ENCODE measurements at places on chromosomes 6 and 20.
A peak's percentile ranks its signal among the peaks of the same experiment; 100 is the strongest.

DNA sequence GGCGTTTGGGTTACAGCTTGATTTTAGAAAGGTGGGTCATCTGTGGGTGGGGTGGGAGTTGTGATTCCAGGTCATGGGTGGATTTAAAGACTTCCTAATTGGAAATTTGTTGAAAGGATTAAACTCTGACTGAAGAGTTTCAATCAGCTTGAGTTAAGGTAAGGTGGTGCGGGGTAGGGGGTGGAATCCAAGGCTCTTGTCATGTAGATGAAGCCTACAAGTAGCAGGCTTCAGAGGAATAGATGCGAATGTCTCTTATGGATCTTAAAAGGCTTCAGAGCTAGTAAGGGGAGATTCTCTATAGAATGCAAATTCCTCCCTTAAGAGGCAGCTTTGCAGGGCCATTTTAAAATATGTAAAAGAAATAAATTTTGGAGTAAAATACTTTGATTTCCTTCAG lies 645.3 kb downstream of the FRK start:
- no peak for DNase-seq

DNA sequence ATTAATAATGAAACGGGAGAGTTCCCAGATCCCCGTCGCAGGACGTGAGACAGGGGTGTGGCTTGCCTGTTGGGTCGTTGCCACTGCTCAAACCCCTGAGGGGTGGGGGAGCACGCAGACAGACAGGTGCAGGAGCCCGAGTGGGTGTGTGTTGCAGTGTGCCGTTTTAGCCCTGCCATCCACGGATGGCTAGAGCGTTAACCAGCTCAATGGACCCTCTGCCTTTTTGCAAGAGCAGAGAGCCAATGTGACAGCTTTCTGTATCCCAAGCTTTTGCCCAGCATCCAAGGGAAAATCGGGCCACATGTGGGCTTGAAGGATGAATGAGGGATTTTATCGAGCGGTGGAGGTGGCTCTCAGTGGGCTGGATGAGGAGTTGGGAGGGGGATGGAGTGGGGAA lies 237.9 kb downstream of the TSHZ2 start:
- no peak for DNase-seq

DNA sequence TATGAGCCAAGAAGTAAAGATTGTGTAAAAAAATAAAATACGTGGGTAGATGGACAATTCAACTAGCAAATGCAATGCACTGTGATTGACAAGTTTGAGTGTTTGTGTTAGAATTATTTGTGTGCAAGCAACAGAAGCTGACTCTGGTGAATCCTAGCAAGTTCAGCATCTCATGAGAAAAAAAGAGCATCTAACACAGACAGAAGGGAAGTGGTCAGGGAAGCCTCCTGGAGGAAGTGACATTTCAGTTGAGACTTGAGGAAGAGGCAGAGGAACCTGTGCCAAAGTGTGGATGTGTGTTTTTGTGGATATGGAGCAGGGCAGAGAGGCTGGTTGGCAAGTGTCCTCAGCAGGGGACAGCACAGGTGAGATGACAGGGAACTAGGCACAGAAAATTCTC lies 248.7 kb downstream of the ZNF217 start:
- DNase-seq: no peak

GRCh38 chr6:161225681-161226008 lies 48.2 kb downstream of the AGPAT4 start:
- DNase-seq: no peak

DNA sequence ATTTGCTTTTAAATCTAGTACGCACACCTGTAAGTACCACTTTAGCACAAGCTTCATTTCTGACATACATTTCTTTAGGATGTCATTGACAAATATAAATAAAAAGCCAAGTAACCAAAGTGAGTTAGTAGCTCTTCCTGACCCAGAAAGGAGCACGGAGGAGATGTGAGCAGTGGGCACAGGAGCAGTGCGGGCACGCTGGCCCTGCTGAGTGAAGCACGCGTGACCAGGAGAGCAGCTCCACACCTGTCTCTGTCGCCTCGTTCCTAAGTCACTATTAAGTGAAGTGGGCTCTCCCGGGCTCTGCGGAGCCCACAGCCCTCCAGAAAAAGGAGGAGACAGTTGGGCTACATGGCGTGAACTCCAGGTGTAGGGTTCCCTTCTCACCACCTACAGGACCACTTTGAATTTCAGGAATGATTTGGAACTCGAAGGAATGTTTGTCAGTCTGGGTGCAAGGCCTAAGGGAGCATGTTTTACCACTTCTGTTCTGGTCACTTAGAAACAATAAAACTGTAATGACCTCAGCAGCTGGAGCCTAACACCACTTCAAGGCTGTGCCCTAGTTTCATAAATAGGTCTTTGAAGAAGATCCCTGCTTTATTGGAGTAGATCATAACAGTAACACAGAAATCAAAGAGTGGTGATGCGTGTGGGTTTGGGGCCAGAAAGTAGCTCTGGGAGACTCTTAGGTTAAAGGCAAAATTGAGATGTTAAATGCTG lies 95.9 kb downstream of the FAM120B start:
- no peak for DNase-seq

DNA sequence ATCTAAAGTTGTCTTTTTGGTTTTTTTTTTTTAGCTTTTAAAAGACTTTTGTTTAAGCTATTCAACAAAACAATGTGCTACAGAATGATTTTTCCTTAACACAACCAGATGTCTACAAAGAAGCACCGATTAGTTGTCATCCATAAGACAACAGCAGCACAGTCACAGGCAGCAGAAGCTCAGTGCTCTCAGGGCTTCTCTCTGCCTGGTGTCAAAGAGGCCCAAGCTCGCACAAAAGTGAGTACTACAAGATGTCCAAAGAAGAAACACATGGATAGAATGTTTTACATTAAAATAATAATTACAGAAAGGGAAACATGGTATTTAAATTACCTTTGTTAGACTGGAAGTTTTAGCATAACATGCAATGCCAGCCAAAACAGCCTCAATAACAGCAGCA lies 81.6 kb downstream of the DNAAF9 start:
- DNase-seq: no peak

- no peak for DNase-seq
Measured at GRCh38 chr6:89410788-89411144, 1.3 kb downstream of the RRAGD start.

DNA sequence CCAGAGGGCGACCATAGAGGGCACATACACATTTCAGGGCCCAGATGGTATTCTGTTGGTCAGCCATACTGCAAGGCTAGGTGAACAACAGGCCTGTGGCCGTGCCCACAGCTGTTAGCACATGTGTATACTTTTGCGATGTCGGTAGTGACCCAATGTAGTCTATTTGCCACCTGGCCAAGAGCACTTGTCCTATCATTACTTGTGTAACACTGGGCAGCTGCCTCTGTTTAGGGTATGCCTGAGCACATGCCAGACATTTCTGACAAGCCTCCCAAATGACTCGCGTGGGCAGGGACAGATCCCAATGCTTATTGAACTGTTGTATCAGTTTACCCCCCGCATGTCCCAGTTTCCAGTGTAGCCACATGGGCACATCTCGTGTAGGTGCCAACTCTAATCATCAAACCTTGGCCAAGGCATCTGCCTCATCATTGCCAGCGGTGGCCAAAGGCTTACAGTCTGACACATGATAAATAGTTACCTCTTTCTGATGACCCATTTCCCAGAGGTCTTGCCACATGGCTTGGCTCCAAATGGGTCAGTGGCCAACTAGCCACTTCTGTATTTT lies 74.4 kb upstream of the FBXL4 start:
- DNase-seq: no peak

DNA sequence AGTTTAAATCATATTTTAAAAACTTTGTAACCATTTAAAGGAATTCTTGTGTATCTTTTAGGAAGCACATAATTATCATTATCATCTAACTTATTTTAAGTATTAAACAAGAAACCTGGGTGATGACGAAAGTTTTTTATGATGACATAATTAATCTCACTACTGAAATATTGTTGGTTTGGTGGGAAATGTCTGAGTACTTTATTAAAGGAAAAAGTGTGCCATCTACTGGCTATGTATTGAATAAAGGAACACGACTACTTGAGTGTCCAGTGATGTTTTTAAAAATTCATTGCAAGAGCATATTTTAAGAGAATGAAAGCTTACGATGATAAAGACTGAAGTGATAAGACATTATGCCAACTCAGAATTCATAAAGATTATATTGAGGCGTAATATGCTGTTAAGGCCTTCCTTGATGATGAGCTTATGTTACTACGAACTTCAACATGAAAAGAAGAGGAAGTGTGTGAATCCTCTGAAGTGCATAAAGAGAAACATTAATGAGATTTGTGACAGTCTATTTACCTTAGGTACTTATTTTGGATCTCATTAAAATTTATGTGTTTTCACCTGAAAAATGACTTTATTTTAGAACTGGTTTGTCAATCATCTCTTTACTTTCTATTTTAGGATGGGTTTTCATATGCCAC lies 12.0 kb upstream of the TRMT11 start:
- no peak for DNase-seq

DNA sequence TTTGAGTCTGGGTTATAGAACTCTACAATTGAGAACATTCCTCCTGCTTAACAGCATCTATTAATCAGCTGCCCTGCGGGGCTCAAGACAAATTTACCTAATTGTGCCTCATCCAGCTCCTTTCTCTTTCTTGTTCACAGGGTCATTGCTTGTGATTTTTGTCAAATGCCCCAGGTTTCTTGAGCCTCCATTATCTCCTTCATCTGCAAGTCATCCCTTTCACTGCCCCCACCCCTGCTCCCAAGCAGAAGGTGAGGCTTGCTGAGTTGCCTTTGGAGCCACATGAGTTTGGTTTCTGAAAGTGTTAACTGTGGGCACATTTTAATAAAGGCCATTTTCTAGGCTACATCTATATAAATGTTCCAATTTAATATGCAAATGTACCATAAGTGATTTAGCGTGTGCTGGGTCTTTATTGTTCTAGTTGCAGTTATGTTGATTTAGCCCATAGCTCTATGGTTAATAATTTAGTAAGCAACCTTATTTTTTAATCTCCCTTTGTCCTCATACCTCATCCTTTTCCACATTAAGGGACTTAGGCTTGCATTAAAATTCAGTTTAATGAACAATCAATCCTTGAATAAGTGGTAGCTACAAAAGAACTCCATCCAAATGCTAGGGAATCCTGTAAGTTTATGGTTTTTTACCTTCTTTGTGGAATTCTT lies 56.1 kb downstream of the VSTM2L start:
- no peak for DNase-seq

DNA sequence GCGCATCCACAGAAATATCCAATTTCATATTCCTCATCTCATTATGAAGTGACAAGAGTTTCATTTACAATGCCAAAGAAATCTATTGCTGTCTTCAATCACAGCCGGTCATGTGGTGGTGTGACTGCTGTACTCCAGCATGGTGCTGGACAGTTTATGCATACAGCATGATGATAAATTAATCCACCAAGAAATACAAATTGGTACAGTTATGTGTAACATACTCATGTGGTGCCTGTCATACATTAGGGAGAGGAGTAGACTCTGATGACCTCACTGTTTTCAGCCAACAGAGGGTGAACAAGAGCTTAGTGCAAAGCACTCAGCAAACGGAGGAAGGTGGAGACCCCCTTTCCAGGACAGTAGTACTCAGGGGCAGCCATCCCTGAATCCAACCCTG lies 178.4 kb upstream of the SYNDIG1 start:
- no peak for DNase-seq

- DNase-seq: no peak
Measured at GRCh38 chr20:60632391-60633262, 619.4 kb upstream of the CDH4 start.

- DNase-seq: peak; percentile 29
Measured at GRCh38 chr6:158849899-158850806, 31.0 kb upstream of the EZR start.

DNA sequence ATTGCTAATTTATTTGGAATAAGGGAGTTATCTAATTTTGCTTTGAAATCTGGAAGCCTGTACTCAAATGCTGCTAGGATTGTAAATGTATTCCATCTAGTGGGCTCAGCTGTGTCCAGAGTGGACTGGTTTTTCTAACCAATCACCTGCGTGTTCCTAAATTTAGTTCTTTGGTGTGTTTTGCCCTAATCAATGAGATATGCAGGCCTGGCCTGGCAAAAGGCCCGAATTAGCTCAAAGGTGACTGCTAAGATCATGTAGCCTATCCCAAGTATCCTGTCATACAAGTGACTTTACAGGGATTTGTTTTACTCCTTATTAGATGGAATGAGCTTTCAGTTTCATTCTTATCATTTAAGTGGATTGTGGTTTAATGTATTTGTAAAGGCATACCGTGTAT lies 51.3 kb upstream of the ARMC2 start:
- no peak for DNase-seq

- DNase-seq: no peak
Measured at GRCh38 chr20:6164421-6165341, 41.9 kb upstream of the FERMT1 start.

DNA sequence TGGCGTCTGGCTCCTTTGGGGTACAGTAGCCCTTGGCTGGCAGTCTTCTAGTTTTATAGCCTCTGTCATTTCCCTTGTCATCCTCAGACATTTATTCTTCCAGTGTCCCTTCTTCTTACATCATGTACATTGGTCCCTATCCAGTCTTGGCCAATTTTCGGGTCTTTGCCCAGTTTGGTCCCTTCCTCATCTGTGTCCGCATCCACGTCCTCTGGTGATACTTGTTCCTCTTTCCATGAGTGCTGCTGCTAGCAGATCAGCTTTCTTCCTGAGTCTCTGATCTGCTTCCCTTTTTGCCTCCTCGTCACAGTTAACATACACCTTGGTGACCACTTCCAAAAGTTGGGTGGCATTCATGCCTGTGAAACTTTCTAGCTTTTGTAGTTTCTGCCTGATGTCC lies 86.2 kb upstream of the GPR6 start:
- no peak for DNase-seq

GRCh38 chr20:370151-370600 lies 10.4 kb upstream of the TRIB3 start:
- DNase-seq: no peak

DNA sequence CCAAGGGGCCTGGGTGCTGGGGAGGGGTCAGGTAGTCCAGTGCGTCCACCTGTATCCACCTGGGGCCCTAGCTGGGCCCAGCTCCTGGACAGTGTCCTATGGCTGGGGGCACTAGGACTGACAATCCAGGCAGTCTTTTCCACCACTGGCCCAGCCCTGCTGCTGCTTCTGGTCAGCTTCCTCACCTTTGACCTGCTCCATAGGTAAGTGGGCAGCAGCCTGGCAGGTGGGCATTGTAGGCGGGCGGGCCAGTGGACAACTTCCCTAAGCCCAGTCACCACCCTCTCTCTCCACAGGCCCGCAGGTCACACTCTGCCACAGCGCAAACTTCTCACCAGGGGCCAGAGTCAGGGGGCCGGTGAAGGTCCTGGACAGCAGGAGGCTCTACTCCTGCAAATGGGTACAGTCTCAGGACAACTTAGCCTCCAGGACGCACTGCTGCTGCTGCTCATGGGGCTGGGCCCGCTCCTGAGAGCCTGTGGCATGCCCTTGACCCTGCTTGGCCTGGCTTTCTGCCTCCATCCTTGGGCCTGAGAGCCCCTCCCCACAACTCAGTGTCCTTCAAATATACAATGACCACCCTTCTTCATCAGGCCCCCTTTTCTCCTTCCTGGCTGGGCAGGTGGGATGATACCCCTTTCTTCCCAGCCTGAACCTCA lies 584 bp downstream of the C20orf141 start:
- no peak for DNase-seq

- no peak for DNase-seq
Measured at GRCh38 chr20:44279228-44279627, 31.8 kb downstream of the FITM2 start.
